CD4-positive, alpha-beta T cell treated with Interleukin-15 for 4 hours (primary cell): ENCODE measurements at places on chromosomes 1 and 21.

DNA sequence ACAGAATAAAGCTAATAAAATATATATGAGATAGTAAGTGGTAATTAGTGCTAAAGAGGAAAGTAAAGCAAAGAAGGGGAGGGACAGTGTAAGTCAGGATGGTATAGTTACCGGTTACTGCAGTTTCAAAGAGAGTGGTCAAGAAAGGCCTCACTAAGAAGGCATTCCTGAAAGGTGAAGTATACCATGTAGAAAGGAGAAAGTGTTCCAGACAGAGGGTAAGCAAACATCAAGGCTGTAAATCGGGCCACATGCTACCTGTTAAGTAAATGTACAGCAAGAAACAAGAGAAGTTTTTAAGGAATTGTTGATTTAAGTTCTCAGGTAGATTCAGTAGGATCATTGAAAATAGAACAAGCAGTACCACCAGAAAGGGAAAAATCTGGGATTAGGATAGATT is 9.7 kb downstream of the DESI2 start:
- DNase-seq: no peak

DNA sequence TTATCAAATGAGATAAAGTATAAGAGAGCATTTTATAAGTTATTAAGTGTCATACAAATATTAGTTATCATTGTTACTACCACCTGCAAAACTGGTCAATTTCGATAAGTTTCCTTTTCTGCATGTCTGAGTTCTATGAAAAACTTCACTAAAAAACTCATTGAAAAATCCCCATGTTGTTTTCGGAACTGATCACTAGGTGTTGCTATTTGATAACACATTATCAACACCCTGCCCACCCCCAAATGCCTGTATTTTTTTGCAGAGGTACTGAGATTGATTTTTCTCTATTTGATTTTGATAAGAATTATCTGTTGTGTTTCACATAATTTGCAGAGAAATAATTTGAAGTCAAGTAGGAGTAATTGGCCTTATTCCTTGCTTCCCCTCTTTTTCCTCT is 22.1 kb upstream of the DISP1 start:
- DNase-seq: no peak

- DNase-seq: peak; percentile 19
Observed at GRCh38 chr1:115641762-115642167, at the start of gene VANGL1. VANGL1 (plus strand) TSS chr1:115641970; CDS start chr1:115651414, 9,444 bp downstream.

- DNase-seq: no peak
Observed at GRCh38 chr1:32285658-32286057, 6.2 kb upstream of the HDAC1 start.

DNA sequence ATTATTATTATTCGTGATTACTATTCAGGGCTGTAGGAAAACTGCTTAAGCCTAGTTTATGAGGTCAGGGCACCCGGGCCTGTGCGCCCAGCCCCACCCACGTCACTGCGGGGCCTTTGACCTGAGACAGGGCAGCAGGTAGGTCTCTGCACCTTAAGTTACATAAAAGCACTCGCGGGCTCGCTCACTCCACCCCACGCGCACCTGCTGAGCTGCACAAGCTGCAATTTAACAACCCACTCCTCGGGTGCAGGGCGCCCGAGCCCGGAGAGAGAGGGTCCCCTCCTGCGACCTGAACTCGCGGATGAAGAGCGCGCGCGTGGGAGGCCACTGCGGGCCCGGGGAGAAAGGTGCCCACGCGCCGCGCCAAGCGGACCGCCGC is 477 bp downstream of the ICMT start:
- no peak for DNase-seq

- DNase-seq: no peak
Observed at GRCh38 chr1:9815150-9815549, 8.6 kb downstream of the CLSTN1 start.

DNA sequence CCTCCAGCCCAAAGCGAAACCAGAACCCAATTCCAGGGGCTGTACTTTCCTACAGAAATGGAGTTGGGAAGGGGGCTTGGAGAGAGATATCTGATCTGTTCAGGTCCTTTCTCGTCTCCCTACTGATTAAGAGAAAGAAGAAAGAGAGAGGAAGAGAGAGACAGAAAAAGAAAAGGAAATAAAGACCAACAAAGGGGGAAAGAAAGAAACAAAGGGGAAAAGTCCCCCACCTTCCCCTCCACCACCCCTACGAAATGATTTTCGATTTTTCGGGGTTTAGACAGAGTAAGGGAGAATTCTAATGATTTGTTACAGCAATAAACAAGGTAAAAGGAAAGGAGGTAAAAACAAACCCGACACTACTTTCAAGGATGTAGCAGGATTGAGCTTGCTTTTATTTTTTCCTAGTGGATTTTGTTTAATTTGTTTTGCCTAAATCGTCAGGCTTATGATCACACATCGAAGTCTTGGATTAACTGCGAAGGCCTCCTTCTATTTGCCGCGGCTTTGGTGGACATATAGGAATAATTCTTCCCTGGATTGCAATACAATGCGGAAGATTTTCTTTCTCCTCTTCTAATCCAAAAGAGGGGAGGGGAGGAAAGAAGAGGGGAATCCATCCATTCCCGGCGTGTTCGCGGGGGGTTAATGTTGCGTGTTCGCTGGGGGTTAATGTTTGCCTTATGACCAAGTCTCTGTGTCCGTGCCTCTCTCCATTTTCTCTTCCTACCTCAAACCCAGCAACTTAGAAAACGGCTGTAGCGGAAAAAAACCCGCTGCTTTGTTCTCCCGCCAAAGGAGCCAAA is 1.9 kb downstream of the TAL1 start:
- DNase-seq: no peak

DNA sequence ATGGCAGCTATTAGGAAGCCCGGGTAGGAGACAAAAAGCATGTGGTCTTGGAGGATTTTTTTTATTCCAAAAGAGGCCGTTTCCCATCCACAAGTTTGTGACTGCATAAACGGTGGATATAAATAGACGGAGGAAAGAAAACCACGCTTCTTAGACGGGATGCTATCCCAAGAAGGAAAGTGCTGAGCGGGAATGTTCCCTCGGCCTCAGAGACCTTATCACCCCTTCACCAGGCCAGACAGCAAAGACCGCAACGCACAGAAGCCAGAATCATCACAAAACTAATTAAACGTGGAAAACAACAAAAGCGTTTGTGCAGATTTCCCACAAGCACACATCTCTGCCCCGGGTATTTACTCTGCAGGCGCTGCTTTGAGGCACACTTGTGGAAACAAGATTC is 43.2 kb downstream of the HLCS start:
- no peak for DNase-seq

GRCh38 chr1:30325999-30326398 is 397.4 kb downstream of the MATN1 start:
- DNase-seq: no peak

DNA sequence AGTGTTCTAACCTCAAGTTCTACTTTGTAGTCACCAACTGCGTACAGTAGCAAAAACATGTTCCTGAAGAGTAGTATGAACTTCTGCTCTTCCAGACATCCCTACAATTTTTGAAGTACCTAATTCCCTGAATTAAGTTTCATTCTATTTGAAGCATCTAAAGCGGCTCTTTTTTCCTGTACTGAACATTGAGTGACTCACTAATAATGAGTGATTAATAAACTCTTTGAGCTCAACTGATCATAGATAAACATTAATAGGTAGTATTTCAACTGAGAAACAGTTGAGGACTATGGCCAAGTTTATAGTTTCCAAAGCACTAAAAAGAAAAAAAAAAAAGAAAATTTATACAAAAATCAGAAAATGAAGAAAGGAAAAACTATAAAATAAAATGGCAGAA is 683.1 kb downstream of the LTN1 start:
- DNase-seq: no peak
